Muscle of arm (tissue), 14 donors: ENCODE measurements at places on chromosomes 12 and 14. TPM values are rescaled to one million over a fixed set of nuclear protein-coding genes. Genes with fewer than 3 reads are reported as not detected.

DNA sequence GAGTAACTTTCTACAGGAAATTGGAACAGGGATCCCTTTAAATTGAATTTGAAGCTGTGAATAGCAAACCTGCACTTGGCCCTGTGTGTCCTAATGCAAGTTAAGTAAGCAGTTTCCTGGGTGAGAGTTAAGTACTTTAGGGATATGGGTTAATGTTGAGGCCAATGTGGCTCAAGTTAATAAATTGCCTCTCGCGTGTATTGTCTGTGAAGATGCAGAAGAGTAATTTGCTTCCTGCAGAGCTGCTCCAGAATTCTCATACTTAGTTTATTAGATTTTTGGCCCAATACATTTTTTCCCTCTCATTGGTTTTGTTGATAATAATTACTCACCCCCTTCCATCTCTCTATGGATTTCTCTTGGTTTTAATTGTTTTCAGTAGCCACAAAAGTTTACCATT lies 86.5 kb downstream of the SLC25A47 start:
- no peak for DNase-seq

- DNase-seq, result no peak
Observed at GRCh38 chr14:76976240-76977005, 52.1 kb downstream of the IRF2BPL start.

- DNase-seq, result no peak
Observed at GRCh38 chr14:54650959-54651351, 84.0 kb downstream of the SAMD4A start.

GRCh38 chr12:105616971-105617540 lies 286.6 kb downstream of the C12orf75 start:
- DNase-seq, result no peak

- DNase-seq, result no peak
Observed at GRCh38 chr12:120327593-120327992, at the start of gene PLA2G1B. PLA2G1B (minus strand) TSS chr12:120327779; CDS start chr12:120327753, 26 bp downstream.

Gene KLRC2
- polyA plus RNA-seq, result not detected

- no peak for DNase-seq
Observed at GRCh38 chr14:69769623-69770022, 2.7 kb downstream of the SRSF5 start.

DNA sequence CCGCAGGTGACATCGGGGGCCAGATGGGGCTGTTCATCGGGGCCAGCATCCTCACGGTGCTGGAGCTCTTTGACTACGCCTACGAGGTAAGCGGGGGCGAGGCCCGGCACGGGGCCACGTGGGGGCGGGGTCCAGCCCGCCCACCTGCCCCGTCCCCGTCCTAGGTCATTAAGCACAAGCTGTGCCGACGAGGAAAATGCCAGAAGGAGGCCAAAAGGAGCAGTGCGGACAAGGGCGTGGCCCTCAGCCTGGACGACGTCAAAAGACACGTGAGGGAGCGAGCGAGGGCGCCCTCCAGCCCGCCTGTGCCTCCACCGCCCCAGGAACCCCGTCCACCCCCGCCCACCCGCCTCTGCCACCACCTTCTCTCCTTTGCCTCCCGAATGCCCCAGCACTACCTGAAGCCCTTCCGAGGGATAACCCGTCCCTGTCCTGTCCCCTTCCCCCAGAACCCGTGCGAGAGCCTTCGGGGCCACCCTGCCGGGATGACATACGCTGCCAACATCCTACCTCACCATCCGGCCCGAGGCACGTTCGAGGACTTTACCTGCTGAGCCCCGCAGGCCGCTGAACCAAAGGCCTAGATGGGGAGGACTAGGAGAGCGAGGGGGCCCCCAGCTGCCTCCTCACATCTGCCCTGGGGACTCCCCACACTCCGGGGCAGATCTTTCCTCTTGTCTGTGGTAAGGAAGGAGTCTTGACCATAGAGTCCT lies 3.9 kb upstream of the SMARCD1 start:
- no peak for DNase-seq

GRCh38 chr12:22855456-22855855 lies 230.5 kb downstream of the ETNK1 start:
- no peak for DNase-seq

Gene HIP1R
- 6.4 TPM for polyA plus RNA-seq

GRCh38 chr12:108805136-108805535 lies 52.2 kb downstream of the SSH1 start:
- DNase-seq, result no peak

Gene POTEM
- polyA plus RNA-seq, result not detected

DNA sequence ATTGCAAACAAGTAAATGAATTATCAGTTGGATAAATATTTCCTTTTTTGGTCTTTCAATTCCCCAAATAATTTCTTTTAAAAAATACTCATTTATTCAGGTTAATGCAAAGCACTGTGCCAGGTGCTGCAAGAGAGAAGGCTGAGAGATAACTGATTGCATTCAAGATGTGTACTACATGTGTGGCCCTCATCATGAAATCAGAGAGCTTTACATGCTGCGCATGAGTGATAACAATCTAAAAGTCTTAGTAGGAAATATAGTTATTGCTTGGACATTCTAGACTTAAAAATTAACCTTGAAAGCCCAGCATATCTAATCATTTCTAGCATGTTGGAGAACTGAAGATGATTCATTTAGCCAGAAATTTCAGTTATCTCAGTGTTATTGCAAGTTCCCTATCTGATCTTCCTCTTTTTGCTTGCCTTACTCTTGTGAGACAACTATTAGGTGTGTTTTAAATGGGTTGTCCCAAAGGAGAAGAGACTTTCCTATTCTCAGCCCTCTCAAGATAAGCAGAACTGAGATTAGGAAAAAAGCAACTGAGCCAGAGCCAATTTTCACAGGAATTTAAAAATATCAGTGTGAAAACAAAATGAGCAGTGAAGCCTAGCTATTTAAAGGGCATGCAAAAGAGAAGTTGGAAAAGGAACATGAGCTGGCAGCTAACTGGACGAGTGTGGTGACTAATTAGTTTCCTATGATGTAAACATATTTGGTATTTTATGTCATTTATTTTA lies 60.9 kb downstream of the PLEKHA5 start:
- DNase-seq, result no peak

DNA sequence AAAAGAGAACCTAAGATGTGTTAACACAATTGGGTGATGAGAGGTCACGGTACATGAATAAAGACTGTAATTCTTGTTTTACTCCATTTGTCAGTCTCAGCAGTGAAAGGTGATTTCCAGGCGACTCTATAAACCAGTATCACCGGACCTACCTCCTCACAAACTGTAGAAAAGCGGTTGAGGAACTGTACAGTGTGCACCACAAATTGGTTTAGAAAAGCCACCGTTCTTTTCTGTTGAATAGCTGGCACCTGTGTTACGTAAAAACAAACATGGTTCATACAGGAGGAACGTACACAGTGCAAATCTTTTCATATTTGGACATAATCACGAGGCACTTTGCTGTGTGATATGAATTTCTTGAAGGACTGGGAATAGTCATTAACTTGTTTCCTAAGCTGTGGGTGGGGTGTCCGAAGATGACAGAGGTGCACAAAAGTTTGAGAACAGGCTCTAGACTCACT lies 663 bp downstream of the WASHC3 start:
- DNase-seq, result no peak

GRCh38 chr12:70430400-70430799 lies 64.3 kb downstream of the KCNMB4 start:
- DNase-seq, result no peak

GRCh38 chr12:39626033-39626814 lies 6.6 kb upstream of the ABCD2 start:
- no peak for DNase-seq

Gene ZDHHC22
- polyA plus RNA-seq, result 0.64 TPM

Gene RNASE7
- not detected for polyA plus RNA-seq

DNA sequence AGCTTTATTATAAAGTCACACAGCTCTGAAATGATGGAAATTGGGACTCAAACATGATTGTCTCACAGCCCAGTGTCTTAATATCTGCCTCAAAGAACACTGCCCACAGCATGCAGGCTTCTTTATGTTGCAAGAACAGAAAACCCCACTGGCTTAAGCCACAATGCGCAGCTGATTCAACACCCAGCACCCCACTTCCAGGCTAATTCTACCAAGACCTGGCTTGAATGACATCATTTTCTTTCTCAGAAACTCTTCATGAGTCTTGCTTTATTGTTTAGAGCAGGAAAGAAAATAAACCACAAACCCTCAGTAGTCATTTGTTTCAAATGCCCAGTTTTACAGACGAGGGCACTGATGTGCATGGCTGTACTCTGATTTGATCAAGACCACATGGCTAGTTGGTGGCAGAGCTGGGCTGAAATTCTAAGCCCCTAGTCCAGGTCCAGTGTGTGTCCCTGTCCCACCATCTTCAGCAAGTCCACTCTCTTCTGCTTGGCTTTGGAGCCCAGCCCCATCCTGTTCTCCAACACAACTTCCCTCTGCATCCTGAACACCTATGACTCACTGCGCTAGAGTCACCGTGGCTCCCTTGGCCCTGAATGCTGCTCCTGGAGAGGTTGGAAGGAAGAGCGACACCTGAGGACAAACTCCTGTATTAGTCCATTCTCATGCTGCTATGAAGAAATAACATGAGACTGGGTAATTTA lies 50.3 kb upstream of the SRSF5 start:
- DNase-seq, result no peak

DNA sequence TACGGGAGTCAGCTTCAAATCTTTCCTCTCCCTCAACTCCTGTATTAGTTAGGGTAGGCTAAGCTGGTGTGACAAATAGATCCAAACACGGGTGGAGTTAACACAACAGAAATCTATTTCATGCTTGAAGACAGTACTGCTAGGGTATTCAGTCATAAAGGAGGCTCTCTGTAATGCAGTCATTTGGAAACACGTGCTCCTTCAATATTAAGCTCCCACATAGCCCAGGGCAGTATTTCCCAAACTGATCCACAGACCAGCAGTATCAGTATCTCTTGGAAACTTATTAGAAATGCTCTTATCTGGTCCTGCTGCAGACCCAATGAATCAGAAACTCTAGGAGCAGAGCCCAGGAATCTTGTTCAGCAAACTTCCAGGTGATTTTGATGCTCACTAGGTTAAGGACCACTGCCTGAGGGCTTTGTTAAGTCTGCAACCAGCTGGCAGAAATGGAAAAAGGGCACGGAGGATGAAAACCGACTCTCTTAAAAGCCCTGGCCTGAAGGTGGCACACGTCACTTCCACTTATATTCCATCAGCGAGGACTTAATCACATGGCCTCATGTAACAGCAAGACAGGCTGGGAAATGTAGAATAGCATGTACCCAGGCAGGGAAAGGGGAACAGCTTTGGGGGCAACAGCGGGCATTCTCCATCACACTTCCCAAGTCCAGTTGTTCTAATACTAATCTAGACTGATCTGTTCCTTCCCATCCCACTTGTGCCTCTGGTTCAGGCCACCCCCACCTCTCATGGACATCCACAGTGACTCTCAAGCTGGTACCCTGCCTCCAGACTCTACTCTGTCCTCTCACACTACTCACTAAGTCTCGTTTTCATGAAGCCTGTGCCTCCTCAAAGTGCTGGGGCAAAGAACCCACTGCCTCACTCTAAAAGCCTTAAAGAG lies 38.2 kb upstream of the RIC8B start:
- no peak for DNase-seq

- DNase-seq, result no peak
Observed at GRCh38 chr14:38291681-38292467, 36.0 kb upstream of the CLEC14A start.

DNA sequence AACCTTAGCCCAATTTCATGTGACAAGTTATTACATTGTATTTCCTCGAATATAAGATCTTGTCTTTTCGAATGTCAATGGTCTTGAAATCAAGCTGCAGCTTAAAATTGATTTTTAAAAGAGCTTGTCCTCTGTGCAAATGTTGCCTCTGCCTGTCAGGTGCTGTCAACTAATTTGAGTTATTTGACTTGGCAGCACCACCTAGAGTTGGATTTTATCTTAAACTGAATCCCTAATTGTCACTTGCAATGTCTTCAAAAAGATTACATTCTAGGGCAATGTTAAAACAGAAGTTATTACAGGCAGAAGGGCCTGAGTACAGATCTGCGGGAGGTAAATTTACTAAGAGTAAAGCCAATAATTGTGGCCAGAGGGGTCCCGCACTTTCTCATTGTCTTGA lies 26.2 kb upstream of the TUNAR start:
- DNase-seq, result no peak

Gene COX8C
- polyA plus RNA-seq, result not detected

GRCh38 chr12:10165421-10165820 lies 6.5 kb downstream of the OLR1 start:
- DNase-seq, result no peak

- DNase-seq, result no peak
Observed at GRCh38 chr14:37023875-37024565, 148.4 kb downstream of the SLC25A21 start.

DNA sequence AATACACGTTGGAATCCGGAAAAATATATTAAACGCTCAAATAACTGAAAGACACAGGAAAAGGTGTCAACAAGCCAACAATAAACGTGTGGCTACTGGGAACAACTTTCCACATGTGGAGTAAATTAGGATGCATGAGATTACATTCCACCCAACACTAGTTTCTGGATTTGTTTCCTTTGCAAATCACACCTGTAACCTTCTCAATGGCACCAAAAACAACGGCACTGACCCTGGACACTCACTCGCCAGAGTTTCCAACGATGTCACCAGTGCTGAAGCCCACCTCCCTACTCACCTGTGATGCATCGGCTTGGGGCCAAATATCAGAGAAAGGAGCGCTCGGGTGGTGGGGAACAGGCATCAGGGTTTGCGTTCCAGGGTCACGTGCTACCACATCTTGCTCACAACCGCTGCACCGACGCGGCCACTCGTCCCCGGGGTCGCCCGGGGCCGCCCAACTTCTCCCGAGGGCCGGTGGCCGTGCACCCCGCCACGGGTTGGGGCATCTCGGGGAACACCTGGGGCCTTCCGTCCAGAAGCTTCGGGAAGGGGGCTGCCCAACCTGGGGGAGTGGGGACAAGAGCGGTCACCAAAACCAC lies 629 bp downstream of the PRDM4 start:
- DNase-seq, result peak; percentile 8

DNA sequence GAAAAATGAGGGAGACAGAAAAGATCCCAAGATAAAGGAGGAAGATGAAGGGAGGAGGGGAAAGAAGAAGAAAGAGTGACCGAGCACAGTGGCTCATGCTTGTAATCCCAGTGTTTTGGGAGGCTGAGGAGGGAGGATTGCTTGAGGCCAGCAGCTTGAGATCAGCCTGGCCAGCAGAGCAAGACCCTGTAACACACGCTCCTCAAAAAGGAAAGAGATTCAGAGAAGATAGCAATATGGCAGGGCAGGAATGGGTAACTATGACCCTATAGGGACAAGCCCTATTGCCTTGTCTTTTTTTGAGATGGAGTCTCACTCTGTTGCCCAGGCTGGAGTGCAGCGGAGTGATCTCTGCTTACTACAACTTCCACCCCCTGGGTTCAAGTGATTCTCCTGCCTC lies 116.9 kb upstream of the MAP1LC3B2 start:
- no peak for DNase-seq

Gene TMTC1
- polyA plus RNA-seq, result 39.0 TPM

Gene BDKRB1
- polyA plus RNA-seq, result 0.97 TPM

- no peak for DNase-seq
Observed at GRCh38 chr14:43169722-43170121, 1337.4 kb downstream of the FSCB start.

GRCh38 chr12:110270125-110270962 lies 10.7 kb upstream of the ATP2A2 start:
- DNase-seq, result no peak
